ENCODE measurements at places on chromosomes 6 and 20.

- DNase-seq = no peak
Observed at GRCh38 chr6:38187811-38188590, 368.5 kb downstream of the ZFAND3 start.

- DNase-seq = peak; percentile 96
Observed at GRCh38 chr6:34223956-34224940, 12.4 kb upstream of the HMGA1 start.

- DNase-seq = peak; percentile 80
Observed at GRCh38 chr20:46545077-46545826, 5.2 kb downstream of the OCSTAMP start.

GRCh38 chr6:53439556-53439955 lies 90.8 kb upstream of the ELOVL5 start:
- DNase-seq = no peak

DNA sequence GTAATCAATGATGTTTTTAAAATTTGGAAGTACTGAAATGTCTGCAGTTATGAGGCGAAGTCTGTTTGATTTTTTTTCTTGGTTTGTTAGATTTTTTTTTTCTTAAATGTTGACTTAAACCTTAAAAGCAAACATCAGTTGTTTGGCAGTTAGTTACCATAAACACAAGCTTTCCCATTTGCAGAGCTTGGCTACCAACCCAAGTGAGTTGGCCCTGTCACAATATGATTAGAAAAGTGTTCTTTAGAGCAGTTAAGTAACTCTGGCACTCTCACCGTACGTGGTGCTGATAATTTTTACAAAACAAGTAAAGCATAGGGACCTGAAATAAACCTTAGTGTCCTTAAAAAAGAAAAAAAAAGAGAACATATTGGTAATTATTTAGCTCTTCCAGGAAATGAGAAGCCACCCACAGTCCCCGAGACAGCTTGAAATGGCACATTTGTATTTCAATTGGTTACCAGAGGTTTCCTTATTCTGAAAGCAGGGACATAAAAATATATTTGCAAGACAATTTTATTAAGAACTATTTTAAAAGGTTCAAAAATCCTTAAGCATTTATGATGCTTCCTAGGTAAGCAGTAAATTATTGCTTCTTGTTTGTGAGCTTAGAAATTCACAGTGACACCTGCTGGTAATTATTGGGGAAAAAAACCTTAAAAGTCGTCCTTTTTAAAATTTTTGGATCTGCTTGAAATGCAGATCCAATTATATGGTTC lies 3.9 kb downstream of the HEY2 start:
- no peak for DNase-seq

DNA sequence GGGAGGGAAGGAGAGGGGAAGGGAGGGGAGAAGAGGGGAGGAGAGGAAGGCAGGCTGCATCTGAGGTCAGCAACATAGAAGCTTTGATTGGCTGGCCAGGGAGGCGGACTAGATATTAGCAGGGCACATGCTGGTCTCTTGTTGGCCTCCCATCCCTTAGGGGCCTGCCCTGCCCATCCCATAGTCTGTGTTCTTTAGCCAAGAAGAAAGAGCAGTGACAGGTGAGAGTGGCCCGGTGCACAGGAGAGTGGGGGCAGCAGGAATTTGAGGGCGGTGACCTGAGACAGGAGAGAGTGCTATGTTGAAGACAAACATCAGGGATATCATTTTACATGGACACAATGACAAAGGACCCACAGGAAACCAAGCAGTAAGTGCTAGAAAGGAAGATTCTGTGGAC lies 413.5 kb downstream of the SYNE1 start:
- no peak for DNase-seq

GRCh38 chr6:151494235-151494935 lies 568 bp downstream of the CCDC170 start:
- DNase-seq = peak; percentile 50

DNA sequence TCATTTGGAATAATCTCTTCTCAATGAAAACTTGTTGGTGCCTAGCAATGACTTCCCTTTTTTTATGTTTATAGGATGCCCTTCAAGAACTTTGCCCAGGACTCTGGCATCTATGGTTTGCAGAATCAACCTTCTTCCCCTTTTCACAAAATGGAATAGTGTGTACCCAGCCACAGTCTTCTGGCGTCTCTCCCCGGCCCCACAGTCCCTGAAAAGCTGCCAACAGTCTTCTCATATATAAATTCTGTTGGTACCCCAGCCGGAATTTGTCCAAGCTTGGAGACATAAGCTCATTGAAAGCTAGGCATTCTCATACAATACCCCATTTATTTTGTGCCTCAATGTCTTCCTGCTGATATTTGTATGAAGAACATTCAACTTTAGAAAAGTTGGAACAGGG lies 26.4 kb upstream of the MCM3 start:
- no peak for DNase-seq

DNA sequence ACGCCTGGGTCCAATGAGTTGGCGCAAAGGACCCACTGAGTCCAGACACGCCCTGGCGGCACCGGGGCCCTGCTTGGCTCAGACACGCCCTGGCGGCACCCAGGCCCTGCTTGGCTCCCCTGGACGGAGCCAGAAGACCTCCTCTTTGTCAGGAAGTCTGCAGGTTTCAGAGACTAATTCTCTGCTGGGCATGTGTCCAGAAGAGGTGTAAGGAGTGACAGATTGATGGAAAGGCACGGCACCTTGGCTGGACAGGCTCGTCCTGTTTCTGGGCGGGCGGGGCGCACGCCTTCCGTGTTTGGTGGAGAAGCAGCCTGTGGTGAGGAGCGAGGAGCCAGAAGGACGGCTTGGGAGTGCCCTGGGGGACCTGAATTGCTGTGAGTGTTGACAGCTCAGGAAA lies 23.1 kb upstream of the DACT2 start:
- no peak for DNase-seq

GRCh38 chr6:27275025-27275956 lies 27.8 kb downstream of the PRSS16 start:
- no peak for DNase-seq

DNA sequence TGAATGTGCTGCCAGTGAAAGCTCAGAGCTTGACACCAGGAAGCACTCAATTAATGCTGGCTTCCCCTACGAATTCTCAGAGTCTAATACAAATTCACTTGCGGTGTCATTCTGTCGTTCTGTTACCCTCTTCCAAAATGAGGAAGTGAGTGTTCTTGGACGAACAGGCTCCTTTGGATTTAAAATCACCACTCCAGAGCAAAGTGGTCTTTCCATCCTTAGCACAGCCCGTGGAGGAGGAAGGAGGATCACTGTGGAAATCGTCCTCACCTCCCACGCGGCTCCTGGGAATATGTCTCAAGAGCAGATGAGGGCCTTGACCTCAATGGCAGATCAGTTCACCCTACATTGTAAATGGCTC lies 41.7 kb downstream of the RIOK1 start:
- no peak for DNase-seq

DNA sequence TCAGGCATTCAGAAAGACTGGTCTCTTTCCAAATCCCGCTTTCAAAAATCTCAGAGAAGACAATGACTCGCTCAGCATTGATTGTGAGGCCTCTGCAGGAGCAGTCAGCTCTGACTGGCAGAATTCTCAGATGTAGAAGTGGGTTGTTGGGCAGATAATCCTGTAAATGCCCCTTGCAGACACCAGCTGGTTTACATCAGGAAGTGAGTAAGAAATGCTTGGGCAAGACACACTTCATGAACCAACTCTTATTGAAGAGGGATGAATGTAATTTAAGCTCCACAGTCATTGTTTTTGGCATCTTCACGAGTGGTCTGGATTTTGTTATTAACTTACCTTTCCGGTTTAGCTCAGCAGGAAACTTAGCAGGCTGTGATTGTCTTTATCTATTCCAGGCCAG lies 166.6 kb downstream of the PLCB4 start:
- DNase-seq = no peak

DNA sequence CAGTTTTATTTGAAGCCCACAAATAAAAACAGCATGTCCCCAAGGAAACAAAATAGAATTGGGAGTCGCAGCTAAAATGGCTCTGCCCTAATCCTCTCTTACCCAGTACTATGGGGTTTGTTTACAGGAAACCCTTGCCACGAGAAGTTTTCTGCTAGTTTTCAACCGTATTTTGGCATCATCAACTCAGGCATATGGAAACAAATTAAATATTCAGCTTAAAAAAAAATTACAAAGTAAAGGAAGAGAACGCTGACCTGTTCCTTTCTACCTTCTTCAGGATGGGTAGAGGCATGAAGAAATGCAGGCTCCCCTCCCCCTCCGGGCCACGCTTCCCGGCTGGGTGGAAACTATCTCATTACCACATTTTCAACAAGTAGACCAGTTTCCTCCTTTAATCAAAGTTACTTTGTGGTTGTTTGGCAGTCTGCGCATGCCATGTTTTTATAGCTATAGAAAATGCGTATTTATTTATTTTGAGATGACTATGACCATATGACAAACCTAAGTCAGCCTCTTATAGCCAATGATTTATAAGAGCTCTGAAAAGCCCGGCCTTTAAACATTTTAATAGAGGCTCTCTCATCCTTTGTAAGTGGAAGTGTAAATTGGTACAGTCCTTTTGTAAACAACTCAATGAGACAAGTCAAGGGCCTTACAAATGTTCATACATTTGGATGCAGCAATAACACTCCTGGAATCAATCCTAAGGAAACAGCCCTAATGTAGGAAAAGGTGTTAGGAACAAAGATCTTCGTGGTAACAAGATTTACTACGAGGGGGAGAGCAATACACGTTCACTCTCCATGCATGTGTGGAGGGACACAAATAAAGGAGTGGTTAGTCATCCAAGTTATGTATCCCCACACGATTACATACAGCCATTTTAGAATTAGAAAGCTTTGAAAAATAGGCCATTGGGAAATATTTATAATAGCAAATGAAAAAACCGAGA lies 16.1 kb upstream of the ZNF217 start:
- DNase-seq = peak; percentile 86

- no peak for DNase-seq
Observed at GRCh38 chr6:150470960-150471665, 102.3 kb downstream of the IYD start.

DNA sequence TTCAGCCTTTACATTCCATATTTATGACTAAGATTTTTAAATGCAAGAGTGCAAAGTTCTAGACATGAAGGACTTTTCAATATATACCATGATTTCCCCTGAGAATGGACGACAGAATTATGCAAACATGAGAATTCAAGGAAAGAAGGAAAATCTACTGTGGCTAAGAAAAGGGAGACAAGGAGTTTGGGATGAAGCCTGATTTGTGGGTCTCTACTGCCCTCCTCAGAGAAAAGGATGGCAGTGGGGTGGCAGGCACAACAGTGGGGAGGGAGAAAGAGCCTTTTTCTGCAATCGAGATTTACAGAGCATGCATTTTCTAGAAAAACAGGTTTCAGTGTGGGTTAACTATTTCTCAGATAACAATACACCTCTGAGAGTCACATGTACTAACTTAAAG lies 466.9 kb upstream of the NRSN1 start:
- no peak for DNase-seq
